Activated CD4-positive, alpha-beta T cell treated with anti-CD3 and anti-CD28 coated beads, Interleukin-2, amount 10 ng/mL, durations not matched to agents 7 days and 5 days (primary cell): ENCODE measurements at places on chromosomes 16 and 17. TPM values are rescaled to one million over a fixed set of nuclear protein-coding genes. Genes with fewer than 3 reads are reported as not detected.
A peak's percentile ranks its signal among the peaks of the same experiment; 100 is the strongest.

ABCA6 gene
- 0.35 TPM for total RNA-seq

KSR1 gene
- total RNA-seq, result 45.7 TPM

MRPL12 gene
- 52.7 TPM for total RNA-seq

PRSS27 gene
- 1.7 TPM for total RNA-seq

SMIM36 gene
- total RNA-seq, result not detected

NOD2 gene
- 3.8 TPM for total RNA-seq

TRIM72 gene
- not detected for total RNA-seq

PTX4 gene
- not detected for total RNA-seq

LYRM9 gene
- 5.9 TPM for total RNA-seq

DNA sequence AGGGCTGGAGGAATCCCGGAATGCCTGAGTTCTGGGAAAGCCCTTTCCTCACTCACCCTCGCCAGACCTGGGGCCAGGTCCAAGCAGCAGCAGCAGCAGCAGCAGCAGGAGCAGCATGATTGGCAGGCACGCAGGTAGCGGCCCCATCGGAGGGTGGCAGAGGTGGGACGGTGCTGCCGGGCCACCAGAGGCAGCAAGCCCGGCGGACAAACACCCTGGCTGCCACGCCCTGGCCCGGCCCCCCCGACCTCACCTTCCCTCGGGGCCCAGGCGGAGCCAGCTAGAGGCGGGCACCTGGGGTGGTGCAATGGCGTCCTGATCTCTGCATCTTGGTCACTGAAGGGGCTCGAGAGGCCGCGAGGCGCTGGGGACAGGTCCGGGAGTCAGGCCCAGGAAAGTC, 122.4 kb downstream of the LAT start:
- DNase-seq, result no peak

DNA sequence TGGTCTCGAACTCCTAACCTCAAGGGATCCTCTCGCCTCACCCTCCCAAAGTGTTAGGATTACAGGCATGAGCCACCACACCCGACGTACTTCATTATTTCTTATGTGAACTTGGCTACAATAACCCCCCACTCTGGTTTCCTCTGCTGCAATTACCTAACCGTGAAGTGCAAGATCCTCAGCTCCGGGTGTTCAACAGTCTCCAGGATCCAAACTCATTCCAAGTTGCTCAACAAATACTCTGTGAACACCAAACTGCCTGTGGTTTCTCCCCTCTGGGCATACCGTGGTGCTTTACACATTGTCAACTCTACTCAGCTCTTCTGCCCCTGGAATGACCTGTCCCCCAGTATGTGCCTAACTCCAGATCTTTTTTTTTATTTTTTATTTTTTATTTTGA, 6.8 kb upstream of the SULT1A1 start:
- no peak for DNase-seq

- no peak for DNase-seq
Observed at GRCh38 chr17:37292429-37293139, 83.2 kb upstream of the C17orf78 start.

GRCh38 chr16:73547552-73548403, 499.9 kb upstream of the ZFHX3 start:
- DNase-seq, result no peak

DNA sequence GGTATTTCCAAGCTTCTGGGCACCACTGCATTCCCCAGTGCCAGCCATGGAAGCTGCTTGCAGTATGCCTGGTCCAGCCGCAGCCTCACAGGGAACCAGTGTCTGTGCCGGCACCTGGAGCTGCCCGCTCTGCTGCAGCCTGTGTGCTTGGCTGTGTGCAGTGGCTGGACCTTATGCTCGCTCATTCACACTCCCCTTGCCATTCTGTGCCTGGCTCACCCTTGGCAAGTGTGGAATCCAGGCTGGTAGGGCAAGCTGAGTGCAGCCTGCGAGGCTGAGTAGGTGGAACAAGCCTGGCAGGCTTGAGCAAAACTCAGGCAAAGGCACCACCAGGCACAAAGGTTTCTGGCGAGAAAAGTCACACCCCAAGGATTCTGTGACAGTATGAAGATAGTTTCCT, 144.0 kb downstream of the MYO1D start:
- no peak for DNase-seq

GRCh38 chr17:30093463-30094147, 23.0 kb upstream of the NSRP1 start:
- DNase-seq, result peak; percentile 57

GRCh38 chr16:12455287-12455798, 348.3 kb downstream of the CPPED1 start:
- DNase-seq, result peak; percentile 38

DNA sequence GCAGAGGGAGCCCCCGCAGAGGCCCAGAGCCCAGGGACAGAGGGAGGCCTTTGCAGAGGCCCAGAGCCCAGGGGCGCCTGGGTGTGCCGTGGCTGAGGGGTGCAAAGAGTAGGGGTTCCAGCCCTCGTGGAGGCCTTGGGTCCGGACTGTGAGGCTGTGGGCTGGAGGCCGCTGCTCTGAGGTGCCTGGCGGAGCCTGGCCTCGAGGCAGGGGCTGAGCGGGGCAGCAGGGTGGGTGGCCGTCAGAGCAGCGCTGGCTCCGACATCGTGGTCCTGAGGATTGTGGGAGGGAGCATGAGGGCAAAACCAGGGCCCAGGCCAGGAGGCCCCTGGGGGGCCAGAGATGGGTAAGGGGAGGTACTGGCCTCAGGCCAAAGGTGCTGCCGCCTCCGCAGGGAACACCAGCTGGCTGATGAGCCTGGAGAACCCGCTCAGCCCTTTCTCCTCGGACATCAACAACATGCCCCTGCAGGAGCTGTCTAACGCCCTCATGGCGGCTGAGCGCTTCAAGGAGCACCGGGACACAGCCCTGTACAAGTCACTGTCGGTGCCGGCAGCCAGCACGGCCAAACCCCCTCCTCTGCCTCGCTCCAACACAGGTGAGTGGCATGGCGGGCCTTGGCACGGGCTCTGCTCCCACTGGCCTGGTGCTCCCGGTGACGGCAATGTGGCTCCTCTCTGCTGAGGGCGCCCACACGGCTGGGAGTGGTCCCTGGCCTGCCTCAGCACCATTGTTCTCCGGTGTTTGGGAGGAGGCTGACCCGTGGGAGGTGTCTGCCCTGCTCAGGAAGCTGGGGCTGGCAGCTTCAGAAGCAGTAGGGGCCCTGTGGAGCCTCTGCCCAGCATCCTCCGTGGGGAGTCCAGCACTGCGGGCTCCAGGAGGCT, 33.7 kb downstream of the TSC2 start:
- no peak for DNase-seq

DNA sequence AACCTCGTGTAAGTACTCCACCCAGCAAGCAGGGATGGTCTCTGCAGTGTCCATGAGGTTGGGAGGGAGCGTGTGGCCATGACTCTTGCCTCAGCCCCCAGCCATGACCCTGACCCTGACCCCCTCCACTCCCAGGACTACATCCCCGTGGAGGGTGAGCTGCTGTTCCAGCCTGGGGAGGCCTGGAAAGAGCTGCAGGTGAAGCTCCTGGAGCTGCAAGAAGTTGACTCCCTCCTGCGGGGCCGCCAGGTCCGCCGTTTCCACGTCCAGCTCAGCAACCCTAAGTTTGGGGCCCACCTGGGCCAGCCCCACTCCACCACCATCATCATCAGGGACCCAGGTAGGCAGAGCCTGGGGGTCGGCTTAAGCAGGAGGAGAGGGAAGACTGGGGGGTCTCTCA, 16.3 kb downstream of the GALK1 start:
- DNase-seq, result no peak

GRCh38 chr17:73889439-73889838, 245.2 kb upstream of the SDK2 start:
- DNase-seq, result no peak

DNA sequence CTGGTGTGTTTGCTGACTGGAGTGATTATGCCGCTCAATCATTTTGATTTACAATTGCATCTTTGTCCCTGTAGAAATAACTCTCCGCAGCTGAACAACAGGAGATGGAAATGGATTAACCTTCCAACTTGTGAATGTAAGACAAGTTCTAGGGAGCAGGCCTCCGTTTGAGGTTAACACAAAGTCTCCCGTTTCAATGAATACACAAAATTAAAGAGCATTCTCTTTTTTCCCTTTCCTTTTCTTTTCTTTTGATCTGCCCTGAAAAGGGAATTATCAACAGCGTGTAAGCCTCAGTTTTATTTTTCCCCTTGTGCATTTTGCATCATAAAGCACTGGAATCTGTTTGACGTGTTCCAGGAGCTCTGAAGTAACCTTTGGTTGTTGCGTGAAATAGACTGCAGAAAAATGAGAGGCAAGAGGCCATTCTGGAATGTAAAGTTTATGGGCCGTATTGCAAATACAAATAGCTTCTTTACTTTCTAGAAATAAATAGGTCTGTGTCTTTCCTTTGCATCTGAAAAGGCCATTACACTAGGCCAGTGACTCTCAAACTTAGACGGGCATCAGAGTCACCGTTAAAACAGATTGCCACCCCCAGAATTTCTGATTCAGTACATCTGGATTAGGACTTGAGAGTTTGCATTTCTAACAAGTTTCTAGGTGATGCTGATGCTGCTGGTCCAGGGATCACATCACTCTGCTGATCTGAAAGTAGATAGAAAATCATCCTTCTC, 164.7 kb downstream of the ZNF18 start:
- DNase-seq, result no peak
